ENCODE measurements at places on chromosomes 7 and 10.

GRCh38 chr7:140212100-140212881, 35.5 kb upstream of the KDM7A start:
- no peak for DNase-seq

DNA sequence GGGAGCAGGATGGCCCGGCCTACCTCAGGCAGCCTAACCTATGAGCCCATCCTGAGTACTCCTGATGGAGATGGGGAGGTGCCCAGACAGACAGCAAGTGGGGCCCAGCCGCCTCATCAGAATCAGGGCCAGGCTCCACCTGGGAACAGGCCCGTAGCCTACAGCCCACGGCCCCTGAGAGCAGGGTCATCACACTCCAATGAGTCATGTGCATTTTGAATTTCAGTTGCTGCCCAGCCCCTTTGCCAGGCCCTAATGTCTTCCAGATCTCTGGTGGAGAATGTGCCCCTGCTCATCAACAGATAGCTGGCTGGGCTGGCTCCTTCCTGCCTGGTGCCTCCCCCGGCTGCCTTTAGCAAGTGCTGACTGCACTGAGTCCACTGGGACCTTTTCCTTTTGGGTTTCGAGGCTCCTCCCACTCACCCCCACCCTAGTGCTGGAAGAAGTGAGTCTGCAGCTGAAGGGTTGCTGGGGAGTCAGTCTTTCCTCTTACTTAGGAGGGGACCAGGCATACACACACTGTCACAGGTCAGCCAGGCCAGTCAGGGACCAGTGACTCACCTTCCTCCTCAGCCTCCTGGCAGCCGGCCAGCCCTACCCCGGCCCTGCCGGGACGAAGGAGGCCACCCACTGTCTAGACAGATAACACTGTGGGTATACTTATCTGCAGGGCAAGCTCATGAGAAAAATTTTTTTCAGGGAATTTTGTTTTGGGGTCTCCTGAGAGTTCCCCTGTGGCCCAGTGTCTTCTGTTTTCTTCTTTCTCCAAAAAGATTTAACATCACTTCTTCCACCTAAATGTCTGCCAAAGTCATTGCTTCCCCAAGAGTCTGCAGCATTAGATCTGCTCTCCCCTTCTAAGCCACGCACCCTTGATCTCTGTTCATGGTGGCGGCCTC, 9.1 kb upstream of the ASIC3 start:
- DNase-seq = peak; percentile 74

GRCh38 chr7:24908727-24909126, 71.3 kb downstream of the OSBPL3 start:
- no peak for DNase-seq

DNA sequence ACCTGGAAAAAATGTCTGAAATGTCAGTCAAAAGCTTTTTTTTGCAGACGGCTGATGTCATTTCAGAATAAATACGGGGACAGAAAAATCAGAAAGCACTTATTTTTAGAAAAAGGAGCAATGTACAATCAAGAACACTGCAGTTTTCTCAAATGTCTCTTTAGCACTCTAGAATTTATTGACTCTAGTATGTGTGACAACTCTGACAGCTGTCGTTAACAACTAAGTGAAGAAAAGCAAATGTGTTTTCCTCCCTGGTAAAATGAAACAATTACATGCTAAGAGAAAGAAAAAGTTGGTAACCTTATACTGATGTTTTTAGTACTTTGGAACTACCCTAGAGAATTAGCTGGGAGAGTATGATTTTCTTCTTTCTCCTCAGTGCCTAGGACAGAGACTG, 497.4 kb downstream of the GRM8 start:
- no peak for DNase-seq

DNA sequence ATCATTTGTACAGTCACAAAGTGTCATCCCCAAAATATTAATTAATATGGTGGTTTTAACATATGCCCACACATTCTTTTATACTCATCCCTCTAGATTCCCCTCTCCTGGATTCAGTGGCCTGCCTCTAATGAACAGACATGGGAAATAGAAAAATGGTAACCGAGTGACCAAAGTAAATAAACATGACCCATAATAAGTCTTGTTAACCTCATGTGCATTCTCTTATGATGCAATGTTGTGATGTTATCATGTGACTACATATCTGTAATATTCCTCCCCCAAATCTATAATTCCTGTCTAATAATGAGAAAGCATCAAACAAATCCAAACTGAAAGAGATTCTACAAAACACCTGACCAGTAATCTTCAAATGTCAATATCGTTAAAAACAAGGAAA, 164.5 kb upstream of the PRSS1 start:
- DNase-seq = no peak

- DNase-seq = no peak
Measured at GRCh38 chr7:42939457-42940240, 7.5 kb downstream of the MRPL32 start.

DNA sequence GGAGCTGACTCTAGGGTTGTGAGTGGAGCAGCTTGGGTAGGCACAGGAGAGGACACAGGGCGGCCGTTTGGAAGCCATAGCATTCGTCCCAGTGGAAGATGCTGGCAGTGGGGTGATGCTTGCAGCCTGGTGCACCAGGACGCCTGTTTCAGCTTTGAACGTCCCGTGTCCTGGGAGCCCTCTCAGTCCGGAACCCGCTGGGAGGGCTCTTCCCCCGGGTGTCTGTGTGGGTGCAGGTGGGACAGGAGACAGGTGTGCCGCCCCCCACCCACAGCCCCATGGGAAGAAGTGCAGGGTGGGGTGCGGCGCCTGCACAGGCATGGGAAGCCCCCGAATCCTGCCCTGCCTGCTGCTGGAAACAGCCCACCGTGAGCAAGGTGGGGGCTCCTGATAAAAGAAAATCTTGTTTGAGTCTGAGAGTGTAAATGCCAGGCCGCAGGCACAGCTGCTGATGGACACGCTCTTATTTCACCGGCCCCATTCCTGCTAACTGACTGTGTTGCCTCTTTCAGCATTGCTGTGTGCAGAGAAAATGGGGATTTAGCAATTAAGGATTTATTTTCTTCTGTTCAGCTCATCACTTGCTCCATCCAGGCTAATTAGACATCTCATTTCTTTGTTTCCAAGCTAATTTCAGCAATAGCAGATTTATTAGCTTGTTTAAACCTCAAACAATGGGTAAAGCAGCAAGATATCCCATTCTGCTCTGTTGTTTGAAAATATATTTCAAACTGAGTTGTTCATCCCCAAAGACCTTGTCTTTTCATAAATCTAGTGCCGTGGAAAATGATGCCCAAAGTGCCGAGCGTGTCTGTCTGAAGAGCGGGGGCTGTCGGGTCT, 54.9 kb upstream of the DPYSL4 start:
- DNase-seq = peak; percentile 42

DNA sequence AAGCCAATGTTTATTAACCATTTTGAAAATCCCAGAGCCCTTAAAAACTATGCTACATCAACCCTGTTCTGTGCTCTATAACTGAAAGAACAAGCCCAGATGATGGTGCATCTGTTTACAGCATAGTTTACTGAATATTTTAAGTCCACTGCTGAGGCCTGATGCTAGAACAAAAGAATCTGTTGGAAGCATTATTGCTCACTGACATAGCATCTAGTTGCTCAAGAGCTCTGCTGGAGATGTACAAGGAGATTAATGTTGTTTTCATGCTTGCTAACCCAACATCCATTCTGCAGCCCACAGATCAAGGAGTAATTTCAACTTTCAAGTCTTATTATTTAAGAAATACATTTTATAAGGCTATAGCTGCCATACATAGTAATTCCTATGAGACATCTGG, 181.3 kb upstream of the FEZF1 start:
- no peak for DNase-seq

GRCh38 chr7:112116358-112116757, 89.8 kb downstream of the DOCK4 start:
- DNase-seq = no peak

GRCh38 chr10:33799944-33800323, 465.5 kb upstream of the NRP1 start:
- no peak for DNase-seq

- DNase-seq = no peak
Measured at GRCh38 chr7:5559576-5560240, 136.1 kb upstream of the TNRC18 start.

DNA sequence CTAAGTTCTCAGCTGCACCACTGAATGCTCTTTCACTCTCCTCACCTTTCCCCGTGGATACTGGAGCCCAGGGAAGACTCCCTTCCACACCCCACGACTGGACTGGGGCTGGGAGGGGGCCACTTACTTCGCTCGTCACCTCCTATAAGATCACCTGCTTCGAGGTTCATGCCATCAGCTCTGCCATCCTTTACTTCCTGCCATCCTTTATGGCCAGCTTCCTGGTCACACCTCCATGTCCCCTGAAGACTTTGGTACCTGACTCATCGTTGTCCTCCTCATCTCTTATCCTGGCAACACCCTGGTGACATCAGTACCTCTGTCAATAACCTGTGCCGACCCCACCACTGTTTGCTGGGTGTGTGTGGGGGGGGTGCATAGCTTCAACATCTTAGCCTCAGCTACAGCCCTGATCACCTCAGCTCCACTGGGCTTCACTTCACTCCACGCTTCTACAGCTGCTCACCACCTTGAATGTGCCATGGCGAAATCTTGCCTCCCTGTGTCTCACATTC, 8.7 kb upstream of the VDAC2 start:
- no peak for DNase-seq

- DNase-seq = no peak
Measured at GRCh38 chr10:112689327-112690072, 242.5 kb downstream of the VTI1A start.

DNA sequence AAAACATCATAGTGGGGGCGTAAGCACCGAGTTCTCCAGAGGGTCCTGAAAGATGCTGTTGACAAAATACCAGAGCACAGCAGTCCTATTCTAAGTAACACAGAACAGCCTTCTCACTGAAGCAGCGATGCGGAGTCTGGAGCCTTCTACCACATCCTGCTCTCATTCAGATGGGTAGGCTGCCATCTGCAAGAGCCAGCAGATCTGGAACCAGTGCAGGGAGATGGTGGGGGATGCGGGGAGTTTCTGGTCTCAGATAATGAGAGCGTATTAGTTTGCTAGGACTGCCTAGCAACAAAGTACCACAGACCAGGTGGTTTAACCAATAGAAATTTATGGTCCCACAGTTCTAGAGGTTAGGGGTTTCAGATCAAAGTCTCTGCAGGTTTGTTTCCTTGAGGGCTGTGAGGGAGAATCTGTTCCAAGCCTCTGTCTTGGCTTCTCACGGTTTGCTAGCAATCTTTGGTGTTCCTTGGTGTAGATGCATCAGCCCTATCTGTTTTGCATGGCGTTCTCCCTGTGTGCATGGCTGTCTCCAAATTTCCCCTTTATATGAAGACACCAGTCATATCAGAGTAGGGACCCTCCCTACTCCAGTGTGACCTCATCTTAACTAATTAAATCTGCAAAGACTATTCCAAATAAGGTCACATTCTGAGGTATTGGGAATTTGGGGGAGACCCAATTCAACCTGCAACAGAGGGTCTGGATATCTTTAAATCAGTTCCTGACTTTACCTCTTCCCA, 52.0 kb upstream of the STEAP1B start:
- DNase-seq = no peak

DNA sequence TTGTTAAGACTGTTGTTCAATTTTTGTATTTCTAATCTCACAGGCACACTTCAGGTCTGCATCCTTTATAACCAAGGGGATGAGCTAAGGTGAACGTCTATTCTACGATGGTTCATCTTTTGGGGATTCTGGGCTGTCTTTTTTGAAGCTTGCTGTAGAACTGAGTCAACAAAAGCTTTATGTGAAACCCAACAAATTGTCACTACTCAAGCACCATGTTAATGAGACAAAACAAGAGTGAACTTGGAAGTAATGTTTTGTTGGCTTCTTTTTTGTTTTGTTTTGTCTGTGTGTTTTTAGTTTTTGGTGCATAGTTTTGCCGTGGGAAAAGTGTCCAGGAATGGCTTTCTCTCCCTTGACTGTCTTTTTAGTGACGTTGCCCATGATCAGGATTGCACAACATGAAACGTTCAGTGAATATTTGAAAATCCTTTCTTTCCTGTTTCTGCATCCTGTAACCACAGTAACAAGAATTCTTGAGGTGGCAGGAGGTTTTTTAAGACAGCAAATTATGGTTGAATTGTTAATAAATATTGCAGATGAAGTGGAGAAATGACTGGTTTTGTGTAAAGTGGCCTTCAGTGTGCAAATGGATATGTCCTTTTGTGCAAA, 65.6 kb downstream of the WIPF3 start:
- no peak for DNase-seq

- DNase-seq = no peak
Measured at GRCh38 chr7:9983048-9983447, 990.6 kb upstream of the PHF14 start.

GRCh38 chr10:58888957-58889356, 287.5 kb upstream of the PHYHIPL start:
- DNase-seq = no peak

DNA sequence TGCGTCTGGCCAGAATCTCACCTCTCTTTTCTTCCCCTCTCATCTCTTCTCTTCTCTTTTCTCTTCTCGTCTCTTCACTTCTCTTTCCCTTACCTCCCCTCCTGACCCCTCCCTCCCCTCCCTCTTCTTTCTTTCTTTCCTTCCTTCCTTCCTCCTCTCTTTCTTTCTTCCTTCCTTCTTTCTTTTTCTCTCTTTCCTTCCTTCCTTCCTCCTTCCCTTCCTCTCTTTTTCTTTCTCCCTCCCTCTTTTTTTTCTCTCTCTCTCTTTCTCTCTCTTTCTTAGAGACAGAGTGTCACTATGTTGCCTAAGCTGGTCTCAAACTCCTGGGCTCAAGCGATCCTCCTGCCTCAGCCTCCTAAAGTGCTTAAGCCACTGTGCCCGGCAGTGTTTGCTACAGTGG, 4.6 kb upstream of the GTF2IRD1 start:
- DNase-seq = no peak

DNA sequence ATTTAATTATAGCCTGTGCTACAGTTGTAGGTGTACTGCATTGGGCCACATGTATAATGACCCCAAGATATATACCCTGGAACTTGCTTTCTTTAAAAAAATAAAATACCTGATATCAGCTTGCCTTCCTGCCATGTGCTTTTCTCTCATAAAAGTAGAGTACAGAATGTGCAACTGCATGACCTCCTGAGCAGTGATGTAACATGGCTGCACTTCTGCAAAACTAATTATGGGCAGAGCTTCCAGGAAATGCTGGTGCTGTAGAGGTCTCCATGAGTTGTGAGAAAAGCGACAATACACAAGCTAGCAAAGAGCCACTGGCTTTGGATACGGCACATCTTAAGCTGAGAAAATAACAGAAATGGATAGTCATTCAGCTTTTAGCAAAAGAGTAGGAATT, 6.5 kb upstream of the ERLIN1 start:
- no peak for DNase-seq

DNA sequence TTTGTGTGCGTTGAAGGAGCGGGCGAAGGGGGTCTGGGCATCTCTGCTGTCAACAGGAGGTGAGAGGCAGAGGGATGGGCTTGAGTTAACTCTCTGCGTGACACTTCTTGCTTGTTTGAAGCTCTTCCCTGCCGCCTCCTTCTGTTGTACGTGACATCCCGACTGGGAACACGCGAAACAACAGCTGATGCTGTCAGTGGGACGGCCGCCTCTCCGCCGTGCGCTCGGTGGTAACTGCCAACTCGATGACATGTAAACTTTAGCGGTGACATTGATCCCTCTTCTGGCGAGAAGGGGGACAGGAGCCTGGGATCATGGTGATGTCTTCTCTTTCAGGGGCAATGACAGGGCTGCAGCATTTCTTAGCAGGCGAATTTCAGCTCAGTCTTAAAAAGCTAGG, 394.5 kb downstream of the TYW1 start:
- DNase-seq = no peak
